SW 1271 (cell line): ENCODE measurements at places on chromosomes 3 and 15.

- DNase-seq = no peak
These were observed 242.4 kb downstream of the KCNMB2 start for GRCh38 chr3:178778589-178778988.

DNA sequence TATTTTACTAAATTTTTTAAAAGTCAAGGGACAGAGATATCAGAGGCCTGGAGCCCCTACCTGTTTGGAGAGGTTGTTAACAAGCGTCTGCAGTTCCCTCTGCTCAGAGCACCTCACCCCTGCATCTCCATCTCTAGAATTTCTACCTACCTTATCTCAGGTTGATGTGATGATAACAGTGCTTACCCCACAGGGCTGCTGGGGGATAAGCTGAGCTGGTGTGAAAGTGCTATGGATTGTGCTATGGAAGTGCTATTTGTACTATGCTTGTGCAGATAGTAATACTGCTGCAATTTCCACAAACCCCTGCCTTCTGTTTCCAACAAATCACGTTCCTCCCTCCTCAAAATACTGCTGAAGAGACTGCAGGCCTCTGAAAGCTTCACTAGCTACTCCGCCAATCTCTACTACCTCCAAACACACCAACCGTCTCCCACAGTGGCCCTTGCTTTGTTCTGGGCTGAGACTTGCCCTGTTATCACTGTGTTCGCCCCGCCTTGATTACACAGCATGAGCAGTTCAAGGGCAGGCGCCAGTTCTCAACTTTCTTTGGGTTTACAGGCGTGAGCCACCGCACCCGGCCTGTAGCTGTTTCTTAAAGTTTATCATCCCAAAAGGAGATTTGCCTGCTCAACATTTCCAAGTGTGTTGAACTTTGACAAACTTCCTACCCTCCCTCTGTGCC lies 28.4 kb upstream of the PARL start:
- DNase-seq = no peak

DNA sequence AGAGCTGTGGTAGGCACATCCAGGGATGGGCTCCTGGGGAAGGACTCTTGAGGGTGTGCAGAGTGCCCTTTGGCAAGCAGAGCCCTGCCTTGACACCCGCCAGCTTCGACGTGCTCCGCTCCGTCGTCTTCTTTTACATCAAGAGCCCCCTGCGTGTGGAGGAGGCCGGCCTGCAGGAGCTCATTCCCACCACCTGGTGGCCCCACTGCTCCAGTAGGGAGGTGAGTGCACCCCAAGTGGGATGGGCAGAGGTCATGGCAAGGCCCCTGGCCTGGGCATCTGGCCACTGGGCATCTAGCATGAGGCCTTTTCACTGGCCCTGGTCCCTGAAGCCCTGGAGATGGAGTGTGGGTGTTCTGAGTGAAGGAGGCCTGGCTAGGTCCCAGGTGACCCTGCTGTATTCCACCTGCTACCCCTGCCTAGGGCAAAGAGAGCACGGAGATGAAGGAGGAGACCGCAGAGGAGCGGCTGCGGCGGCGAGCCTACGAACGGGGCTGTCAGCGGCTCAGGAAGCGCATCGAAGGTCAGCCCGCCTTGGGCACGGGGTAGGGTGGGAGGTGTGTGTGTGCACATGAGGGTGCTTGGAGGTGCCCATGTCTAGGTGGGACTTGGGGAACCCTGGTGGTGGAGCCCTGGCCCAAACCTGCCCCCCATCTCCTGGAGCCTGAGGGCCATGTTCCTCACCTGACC lies 12.2 kb downstream of the RNF123 start:
- DNase-seq = no peak

GRCh38 chr3:179116816-179117215 lies 31.3 kb upstream of the PIK3CA start:
- no peak for DNase-seq

- peak; percentile 4 for DNase-seq
These were observed 525.1 kb upstream of the GOLIM4 start for GRCh38 chr3:168620854-168621253.

DNA sequence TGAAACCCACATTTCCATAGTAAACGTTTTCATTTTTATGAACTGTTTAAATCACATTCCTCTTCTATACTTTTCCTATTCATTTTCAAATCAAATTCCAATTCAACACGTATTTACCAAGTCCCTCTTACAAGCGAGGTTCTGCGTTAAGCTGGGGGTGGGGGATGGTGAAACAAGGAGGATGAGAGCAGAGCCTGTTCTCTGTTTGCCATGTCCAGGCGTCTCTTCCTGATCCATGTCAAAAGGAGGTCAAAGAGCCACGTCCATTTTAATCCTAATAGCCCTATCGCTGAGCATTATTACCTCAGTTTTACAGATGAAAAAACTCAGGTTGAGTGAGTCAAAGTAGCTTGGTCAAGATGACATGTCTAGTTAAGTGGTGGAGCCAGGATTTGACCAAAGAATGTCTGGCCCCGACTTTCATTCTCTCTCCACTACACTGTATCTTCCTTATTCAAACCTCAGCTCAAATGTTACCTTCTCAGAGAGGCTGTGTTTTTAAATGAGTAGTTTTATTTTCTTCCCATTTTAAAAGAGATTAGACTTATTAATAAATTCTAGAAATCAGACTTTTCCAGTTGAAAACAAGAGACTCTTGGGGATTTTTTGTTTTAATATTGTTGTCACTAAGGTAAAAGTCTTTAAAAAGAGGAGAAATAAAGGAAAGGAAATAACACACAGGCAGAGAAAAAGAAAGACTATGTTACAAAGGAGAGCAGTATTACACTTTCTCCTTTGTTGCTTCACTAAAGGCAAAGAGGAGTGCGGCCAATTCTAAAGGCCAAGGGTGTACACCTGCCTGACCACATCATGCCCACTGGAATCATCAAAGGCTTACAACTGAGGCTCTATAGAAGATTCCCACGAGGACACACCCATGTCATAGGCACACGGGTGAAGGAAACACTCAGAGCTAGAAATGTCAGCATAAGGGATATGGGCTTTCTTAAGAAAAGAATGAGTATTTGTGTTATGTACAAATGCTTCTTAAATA lies 42.4 kb downstream of the MYO5A start:
- DNase-seq = no peak

GRCh38 chr15:80778621-80778963 lies 578 bp upstream of the CEMIP start:
- DNase-seq = no peak

- DNase-seq = no peak
These were observed 91.7 kb downstream of the PIK3R4 start for GRCh38 chr3:130654921-130655320.

DNA sequence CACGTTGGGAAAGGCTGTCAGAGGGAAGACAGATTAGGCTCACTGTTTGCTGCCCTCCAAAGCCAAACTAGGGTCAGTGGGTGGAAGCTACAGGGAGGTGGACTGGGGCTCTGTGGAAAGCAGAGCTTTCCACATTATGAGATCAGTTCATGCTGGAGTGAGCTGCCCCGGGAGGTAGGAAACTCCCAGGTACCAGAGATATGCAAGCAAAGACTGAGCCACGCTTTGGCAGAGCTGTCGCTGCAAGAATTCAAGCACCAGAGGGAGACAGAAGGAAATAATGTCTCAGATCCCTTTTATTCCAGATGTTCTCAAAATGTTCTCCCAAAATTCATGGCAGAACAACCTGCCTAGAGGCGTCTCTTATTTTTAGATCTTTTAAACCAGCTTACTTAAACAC lies 286.6 kb downstream of the WDR72 start:
- DNase-seq = no peak

DNA sequence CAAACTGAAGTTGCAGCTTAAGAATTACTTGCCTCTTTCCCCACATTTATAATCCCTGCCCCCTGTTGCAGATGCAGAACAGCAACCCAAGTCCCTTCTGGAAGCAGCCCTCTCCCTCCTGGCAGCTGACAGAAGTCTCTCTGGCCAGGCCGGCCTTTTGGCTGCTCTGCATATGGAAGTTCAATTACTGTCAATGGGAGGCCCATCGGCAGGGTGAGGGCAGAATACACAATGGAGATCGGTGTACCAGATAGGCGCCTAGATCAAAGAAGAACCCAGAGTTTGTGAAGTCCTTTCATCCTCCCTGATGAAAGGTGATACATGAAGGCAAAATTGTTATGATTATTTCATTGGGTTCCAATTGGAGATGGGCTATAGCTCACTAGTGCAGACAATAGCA lies 327.9 kb upstream of the CTNNB1 start:
- no peak for DNase-seq

- DNase-seq = no peak
These were observed 22.6 kb upstream of the MTMR10 start for GRCh38 chr15:31013863-31014607.

GRCh38 chr15:66269326-66270090 lies 16.0 kb upstream of the MEGF11 start:
- no peak for DNase-seq

DNA sequence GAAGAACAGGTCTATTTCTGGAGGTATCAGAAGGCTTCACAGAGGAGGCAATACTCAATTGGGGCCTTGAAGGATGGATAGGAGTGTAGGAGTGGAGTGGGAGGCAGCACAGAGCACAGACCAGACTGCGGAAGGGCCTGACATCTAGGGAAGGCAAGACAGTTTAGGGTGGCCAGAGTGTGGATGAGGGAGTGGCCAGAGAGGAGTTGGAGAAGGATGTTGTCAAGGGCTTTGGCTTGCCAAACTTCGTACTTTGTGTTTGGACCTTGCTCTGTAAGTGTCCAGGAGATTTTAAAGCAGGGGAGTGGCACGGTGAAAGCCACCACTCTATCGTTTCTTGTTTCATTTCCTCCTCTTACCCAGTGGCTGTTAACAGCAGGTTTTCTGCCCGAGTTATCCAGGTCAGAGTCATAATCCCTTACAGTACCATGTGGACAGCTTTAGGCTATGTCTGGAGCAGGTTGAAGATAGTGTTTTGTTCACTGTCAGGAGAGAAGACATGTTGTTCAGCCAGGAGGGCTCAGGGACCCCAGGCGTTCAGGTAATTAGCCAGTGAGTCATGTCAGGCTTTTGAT lies 12.3 kb downstream of the SMAD3 start:
- DNase-seq = no peak

DNA sequence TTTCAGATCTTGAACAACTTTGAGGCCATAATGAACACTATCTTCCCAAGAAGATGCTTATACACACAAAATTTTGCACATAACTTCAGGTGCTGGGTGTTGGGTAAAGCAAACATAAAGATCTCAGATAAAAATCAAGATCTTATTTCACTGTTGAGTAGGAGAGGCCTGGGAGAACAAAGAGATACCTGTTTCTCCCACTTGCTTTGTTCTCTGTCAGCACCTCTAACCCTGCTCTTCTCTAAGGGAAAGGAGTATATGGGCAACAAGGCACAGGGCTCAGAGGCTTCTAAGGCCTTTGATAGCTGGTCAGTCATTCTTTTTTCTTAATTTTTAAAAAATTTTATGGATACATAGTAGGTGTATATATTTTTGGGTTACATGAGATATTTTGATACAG lies 3.6 kb upstream of the GK5 start:
- no peak for DNase-seq

DNA sequence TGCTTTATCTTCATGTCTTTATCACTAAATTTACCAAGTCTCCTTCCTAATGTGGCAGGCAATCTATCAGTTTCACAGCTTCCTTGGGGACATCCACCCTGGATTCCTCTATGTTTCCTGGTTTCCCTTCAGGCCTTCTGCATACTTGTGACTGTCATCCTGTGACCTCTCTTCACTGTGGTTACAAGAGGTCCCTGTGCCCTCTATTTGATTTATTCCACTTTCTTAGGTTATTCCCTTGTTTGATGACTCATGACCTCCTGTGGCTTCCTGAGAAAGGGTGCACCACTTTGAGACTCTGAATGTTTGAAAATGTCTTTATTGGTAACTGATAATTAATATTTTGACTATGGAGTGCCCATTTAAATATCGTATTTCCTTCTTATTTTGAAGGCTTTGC lies 60.5 kb upstream of the KY start:
- no peak for DNase-seq

DNA sequence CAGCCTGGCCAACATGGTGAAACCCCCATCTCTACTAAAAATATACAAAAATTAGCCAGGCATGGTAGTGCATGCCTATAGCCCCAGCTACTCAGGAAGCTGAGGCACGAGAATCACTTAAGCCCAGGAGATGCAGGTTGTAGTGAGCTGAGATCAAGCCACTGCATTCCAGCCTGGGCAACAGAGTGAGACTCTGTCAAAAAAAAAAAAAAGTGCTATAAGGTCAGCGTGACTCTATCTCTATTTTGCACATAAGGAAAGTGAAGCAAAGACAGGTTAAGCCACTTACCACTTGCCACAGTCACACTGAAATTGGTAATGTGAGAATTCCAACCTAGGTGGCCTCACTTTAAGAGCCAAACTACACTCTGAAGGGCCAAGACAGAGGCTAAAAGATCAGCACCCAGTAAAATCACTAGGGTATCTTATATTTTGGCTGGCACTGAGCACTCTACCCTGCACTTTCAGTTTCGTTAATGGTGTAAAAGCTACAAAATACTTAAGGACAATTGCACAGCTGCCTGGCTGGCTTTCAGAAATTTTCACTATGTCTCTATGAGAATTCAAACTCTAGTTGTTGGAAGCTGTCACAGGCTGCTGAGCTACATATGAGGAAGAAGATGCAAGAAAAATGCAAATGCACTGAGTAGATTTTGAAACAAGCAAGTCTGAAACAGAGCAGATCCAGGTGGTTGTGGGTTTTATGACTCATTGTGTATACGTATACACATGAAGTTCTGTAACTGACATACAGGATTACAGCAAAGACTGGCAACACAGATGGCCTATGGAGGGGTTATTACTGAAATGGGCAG lies 32.7 kb downstream of the TRANK1 start:
- peak; percentile 21 for DNase-seq

GRCh38 chr3:179927191-179927590 lies 109.5 kb downstream of the PEX5L start:
- DNase-seq = no peak

- no peak for DNase-seq
These were observed 62.7 kb upstream of the FAM98B start for GRCh38 chr15:38391191-38391590.

GRCh38 chr3:185087419-185087818 lies 65.4 kb downstream of the C3orf70 start:
- DNase-seq = no peak

GRCh38 chr15:64665179-64665578 lies 110.2 kb downstream of the RBPMS2 start:
- no peak for DNase-seq

DNA sequence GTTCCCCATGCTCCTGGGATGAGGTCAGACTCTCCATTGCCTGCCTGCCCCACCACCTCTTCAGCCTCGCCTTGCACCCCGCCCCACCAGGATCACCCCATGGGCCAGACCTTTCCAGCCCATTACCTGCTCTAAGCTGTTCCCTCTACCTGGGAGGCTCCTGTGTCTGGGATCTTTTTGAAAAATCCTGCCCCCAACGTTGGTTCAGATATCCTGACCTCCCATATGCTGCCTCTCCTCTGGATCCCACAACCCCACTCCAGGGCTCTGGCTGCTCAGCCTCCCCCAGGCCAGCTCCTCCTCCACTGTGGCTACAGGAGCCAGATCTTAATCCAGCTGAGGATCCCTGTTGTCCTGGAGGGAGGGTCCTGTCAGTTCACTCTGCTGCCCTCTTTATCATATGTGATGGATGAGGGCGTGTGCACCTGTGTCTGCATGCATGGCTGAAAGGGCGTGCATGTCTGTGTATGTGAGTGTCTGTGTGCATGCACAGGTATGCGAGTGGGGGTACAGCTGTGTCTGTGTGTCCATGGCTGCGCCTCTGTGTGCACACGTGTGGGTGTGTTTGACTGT lies 21.7 kb upstream of the ALAS1 start:
- no peak for DNase-seq

- DNase-seq = no peak
These were observed 112.8 kb upstream of the TMEM108 start for GRCh38 chr3:132925256-132925930.
